Bladder microvascular endothelial cell (primary cell): ENCODE measurements at places on chromosomes 2 and 18. TPM values are rescaled to one million over a fixed set of nuclear protein-coding genes. Genes with fewer than 3 reads are reported as not detected.

Gene WNT10A
- not detected in 2 replicates for total RNA-seq

Gene PDE1A
- total RNA-seq, result 0.16 and 1.1 TPM in 2 replicates

Gene DUSP11
- total RNA-seq, result 20.5 and 20.7 TPM in 2 replicates

Gene CTLA4
- 0.16 TPM in 1 of 2 replicates, not detected in the other for total RNA-seq

Gene FKBP7
- total RNA-seq, result 7.3 and 24.2 TPM in 2 replicates

Gene FKBP1B
- total RNA-seq, result 9.3 and 14.6 TPM in 2 replicates

Gene TCF23
- not detected in 2 replicates for total RNA-seq

Gene LINC00305
- total RNA-seq, result not detected in 2 replicates

Gene IL1RL1
- 3.1 and 3.3 TPM in 2 replicates for total RNA-seq

Gene LIPG
- total RNA-seq, result 2.0 and 3.4 TPM in 2 replicates

Gene CAVIN2
- 170 and 293 TPM in 2 replicates for total RNA-seq

Gene UGT1A9
- total RNA-seq, result not detected in 2 replicates

Gene TMEM163
- 0.16 and 1.5 TPM in 2 replicates for total RNA-seq

Gene GYPC
- 71.7 and 275 TPM in 2 replicates for total RNA-seq

Gene FEV
- total RNA-seq, result not detected in 2 replicates

Gene CYBRD1
- 22.2 and 28.8 TPM in 2 replicates for total RNA-seq

Gene MEP1B
- total RNA-seq, result 0.25 TPM in 1 of 2 replicates, not detected in the other

Gene PUS10
- total RNA-seq, result 5.7 and 11.5 TPM in 2 replicates

Gene GNLY
- not detected in 2 replicates for total RNA-seq

Gene NT5DC4
- not detected in 2 replicates for total RNA-seq

Gene IL36G
- not detected in 2 replicates for total RNA-seq
